ENCODE measurements at places on chromosomes 7 and 10.

DNA sequence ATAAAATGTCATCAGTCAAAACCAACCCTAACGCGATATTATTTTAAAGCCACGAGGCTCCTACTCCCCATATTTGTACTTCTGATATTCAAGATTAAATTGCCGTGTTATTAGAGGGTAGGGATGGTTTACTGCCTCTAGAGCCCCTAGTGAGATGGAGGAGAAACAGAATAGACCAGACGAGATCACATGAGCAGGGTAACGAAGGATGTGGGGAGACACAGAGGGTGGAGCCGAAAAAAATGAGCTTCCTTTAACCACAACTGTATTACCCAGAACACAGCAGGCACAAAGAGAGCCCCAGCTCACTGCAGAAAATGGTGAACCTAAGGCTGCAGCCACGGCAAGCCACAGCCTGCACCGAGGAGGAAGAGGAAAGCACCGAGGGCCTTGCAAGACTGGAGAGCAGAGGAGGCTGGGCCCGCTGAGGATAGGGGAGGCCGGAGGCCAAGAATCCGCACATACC, 14.3 kb downstream of the ZC3HAV1 start:
- peak; percentile 97 for DNase-seq

DNA sequence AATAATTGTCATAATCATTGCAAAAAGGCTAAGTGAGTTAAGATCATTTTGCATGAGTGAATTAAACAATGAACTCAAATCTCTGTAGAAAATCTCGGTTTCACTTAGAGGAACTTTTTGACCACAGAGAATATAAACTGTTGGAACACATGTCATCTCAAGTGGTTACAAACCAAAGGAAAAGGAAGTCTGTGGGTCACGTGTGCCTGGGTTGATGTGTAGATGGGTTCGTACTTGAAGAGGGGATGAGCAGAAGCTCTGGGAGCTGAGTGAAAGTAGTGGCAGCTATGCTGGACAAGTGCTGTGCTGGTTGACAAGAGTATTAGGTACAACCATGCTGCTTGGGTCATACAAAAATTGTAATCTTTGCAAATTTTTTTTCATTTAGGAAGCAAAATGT, 35.0 kb downstream of the GLRX3 start:
- peak; percentile 86 for DNase-seq

GRCh38 chr10:5630112-5630436, 36.3 kb downstream of the ASB13 start:
- DNase-seq = no peak

- no peak for DNase-seq
These were observed 64.4 kb upstream of the NME8 start for GRCh38 chr7:37784015-37784414.

GRCh38 chr10:77545585-77545984, 92.0 kb downstream of the KCNMA1 start:
- DNase-seq = no peak

DNA sequence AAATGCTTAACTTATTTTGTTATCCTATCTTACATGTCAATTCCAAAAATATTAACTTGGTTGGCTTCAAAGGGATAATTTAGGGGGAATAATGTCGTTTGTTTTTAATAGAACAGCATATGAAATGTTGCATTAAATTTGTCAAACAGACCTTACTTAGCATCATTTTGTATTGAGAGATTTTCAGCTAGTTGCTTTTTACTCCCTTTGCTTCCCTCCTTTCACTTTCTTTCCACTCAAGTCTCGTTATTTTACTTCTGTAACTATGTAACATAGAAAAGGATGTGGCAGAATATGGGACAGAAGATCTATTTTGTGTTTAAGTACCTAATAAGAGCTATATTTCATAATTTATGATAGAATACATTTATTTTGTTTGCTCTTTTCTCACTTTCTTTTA, 2.6 kb downstream of the PHYHIPL start:
- DNase-seq = no peak

- DNase-seq = no peak
These were observed 520 bp downstream of the MOSPD3 start for GRCh38 chr7:100612730-100613390.

DNA sequence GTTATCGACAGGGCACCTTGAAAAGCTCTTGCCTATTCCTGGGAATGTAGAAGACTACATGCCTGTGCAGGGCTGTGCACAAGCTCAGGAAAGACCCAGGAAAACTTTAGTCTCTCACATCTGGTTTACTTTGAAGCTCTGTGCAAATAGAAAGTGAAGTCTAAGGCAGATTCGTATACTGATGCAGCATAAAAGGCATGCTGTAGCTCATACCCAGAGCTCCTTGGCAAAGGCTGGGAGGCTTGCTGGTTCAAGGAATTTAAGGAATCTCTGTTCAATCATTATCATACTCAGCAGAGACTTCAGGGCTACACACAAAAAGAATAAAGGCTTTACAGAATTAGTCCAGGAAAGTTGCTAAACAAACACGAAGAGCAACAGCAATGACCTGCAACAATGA, 192.0 kb downstream of the OTUD1 start:
- DNase-seq = no peak

- no peak for DNase-seq
These were observed 217.6 kb downstream of the GFRA1 start for GRCh38 chr10:116055252-116055916.

DNA sequence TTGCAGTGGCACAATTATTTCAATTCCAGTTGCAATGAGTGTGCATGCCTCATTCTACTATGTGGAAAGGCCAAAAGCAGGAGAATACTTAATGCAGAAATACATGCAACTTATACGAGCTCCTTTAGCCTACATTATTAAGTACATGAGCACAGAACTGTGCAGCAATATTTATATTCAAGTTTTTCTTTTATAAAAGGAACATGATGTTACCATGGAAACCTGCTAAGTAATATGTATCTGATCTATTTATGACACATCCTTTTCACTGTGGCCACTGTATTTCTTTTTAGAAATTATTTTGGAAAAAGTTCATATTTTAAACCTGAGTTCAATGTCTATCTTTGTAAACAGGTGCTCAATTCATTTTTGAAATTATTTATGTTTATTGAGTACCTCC, 88.9 kb downstream of the ELAPOR2 start:
- DNase-seq = no peak

GRCh38 chr10:130492266-130492934, 356.2 kb downstream of the GLRX3 start:
- no peak for DNase-seq

DNA sequence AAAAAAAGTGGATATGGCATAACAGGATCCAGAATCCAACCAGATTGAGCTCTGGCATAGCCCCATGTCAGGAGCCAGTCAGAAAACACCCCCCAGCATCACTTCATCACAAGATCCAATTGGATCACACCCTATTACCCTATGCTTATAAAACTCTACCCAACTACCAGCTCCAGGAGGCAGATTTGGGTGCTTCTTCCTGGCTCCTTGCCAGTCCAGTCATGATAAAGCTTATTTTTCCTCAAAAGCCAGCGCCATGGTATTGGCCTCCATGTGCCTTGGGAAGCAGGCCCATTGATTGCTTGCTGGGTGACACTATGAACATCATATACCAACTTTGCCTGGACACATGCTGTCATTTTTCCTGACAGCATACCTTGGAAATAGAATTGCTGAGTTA, 281.4 kb upstream of the MKLN1 start:
- no peak for DNase-seq

- DNase-seq = no peak
These were observed 8.4 kb upstream of the R3HCC1L start for GRCh38 chr10:98125940-98126631.

GRCh38 chr10:93876381-93876780, 17.4 kb upstream of the SLC35G1 start:
- no peak for DNase-seq

DNA sequence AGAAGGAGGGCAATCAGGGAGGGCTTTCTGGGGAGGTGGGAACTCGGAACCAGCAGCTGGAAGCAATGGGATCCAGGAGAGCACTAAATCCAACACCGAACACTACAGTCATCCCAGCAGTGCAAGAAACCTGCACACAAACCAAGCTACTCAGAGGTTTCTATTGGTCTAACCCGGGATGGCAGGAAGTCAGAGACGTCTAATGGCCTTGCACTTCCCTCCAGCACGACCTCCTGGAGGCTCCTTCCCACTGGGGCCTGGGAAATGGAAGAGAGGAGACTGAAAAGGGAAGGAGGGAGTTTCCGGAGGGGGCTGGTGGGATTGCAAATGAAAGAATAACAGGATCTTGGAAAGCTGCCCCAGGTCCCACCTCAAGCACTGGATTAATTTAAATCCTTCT, 56.3 kb downstream of the TEX36 start:
- no peak for DNase-seq

DNA sequence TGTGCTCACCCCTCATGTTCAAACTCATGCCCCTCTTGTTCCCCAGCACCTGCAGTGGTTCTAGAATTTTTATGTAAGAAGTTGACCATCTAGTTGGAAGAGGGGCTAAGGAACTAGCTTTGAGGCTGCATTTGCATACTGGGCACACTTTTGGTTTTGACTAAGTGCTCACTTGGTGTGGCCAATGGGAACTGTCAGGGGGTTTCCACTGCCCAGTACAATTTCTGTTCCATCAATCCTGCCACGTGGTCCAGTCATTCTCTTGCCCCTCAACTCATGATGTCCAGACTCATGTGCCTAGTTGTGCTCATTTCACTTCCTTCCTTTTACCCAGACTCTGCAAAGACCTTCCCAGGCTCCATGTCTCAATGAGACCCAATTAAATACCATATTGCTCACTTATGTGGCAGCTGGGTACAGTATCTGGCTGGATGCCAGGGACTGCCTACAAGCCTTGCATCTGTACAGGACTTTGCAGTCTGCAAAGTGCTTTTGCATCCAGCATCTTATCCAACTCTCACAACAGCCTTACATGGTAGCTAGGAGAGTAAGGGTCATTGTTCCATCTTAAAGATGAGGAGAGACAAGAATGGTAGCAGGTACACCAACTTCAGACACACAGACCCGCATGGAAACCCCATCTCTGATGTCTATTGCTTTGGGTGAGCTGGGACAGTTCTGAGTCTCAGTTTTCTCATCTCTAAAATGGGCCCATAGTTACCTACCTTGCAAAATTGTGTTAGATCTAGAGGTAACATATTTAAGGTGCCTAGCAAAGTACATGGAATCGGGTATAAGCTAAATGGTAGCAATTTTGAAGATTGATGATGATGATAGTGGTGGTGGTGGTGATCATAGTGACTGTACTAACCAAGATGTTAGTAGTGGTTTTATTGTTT, 30.1 kb upstream of the KCNMA1 start:
- DNase-seq = no peak

GRCh38 chr7:150824379-150825177, 24.0 kb downstream of the TMEM176A start:
- DNase-seq = no peak

GRCh38 chr7:37311355-37311754, 137.3 kb downstream of the ELMO1 start:
- DNase-seq = no peak

DNA sequence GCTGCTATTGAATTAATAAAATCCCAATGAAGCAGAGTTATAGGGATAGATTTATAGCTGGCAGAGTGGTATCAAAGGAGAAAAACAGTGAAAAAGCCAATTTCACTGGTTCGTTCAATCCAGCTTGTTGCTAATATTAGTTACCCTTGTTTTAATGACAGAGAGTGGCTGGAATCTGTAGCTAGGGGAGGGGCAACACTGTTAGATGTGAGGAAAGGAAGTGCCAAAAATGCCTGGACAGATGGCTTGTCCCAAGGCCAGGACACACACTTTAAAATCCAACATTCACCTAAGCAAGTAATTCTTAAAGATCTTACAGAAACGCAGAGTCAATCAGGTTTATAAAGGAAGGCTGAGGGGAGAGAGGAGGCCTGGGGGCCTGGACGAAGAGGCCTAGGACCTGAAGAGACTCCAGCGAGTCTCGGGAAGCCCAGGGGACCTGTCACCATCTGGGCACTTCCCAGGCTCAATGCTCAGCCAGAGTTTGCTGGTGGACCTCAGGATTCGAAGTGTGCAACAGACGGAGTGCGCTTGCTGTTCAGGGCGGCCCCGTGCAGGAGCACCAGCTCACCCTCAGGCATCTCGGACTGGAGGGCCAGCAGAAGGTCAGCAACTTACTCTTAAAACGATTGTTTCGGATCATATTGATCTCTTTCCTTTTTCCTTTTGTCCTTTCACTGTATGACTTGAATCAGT, 36.7 kb downstream of the TMEM248 start:
- no peak for DNase-seq

- DNase-seq = no peak
These were observed 19.8 kb upstream of the TMEM273 start for GRCh38 chr10:49207936-49208487.

- no peak for DNase-seq
These were observed 814 bp upstream of the GPAM start for GRCh38 chr10:112184379-112184778.

- no peak for DNase-seq
These were observed 18.9 kb upstream of the GPR22 start for GRCh38 chr7:107450970-107451369.

DNA sequence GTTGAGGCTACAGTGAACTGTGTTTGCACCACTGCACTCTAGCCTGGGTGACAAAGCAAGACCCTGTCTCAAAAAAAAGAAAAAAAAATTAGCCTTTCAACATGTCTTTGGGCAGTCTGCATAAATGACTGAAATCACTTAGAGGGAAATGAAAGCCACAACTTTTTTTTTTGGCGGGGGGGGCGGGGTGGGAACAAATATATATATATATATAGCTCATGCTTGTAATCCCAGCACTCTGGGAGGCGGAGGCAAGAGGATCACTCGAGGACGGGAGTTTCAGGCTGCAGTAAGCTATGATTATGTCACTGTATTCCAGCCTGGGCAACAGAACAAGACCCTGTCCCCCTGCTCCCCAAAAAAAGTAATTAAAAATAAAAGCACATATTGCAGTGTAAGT, 23.4 kb upstream of the MICU1 start:
- DNase-seq = no peak

DNA sequence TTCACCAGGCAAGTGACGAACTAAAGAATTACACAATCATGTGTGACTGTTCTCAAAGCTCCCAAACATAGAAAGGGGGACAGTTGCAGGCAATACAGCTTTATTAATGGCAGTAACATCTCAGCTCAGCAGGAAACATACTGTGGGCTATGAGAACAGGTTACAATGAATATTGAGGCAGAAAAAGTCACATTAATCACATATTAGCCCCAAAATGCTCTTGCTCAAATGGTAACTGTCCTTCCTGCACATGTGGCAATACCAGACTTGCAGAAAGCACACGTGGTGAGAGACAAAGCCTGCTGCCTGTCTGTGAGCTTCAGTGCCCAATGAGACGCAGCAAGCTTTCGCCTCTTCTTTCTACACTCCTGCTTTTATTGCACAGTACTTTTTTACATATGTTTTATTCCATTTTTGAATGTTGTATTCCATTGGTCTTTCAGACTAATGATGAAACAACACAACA, 104.9 kb upstream of the ACBD5 start:
- DNase-seq = peak; percentile 17

GRCh38 chr10:7551950-7552716, 114.6 kb downstream of the ITIH5 start:
- no peak for DNase-seq
